Stimulated activated CD4-positive, alpha-beta T cell treated with anti-CD3 and anti-CD28 coated beads, Interleukin-1b, Interleukin-23, amount 100 ng/mL, for 48 hours (primary cell): ENCODE measurements at places on chromosomes 4 and X.

- no peak for DNase-seq
Observed at GRCh38 chr4:186946682-186947294, 223.1 kb upstream of the FAT1 start.

DNA sequence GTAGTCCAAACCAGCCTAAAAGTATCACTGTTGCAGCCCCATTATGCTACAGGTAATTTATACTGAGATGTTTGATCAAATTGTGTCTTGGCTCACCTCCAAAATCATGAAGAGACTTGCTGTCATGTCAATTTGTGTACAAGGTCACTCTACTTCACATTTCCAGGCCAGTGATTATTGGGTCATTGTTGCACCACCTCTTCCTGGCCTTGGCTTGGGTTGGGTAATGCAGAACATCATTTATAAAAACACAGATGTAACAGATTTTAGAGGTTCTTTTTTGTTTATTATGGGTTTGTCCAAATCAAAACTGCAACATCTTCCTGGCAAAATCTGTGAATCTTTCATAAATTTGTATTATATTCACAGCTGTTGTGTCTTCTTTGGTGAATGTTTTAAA lies 459.5 kb downstream of the ANKRD50 start:
- DNase-seq: no peak

DNA sequence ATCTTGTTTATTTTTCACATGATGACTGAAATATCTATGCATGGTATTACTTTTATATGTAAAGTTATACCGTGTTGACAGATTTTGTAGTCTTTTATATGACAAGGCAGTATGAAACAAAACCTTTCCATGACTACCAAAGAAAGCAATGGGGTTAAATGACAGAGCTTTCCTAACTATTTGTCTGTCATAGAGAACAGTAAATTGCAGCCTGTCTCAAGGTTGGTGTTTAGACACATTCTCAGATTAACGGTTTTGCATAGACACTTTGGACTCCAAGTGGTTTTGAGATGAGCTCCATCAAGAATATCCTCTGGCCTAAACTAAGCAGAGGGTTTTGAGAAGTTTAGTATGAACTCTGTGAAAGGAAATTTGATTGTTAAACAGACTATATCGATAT lies 180.7 kb upstream of the TENM3 start:
- no peak for DNase-seq

GRCh38 chr4:15695240-15695699 lies 7.6 kb upstream of the BST1 start:
- no peak for DNase-seq

- DNase-seq: no peak
Observed at GRCh38 chrX:77786365-77786680, 307 bp upstream of the ATRX start.

- no peak for DNase-seq
Observed at GRCh38 chr4:78688366-78688765, 87.8 kb upstream of the BMP2K start.

GRCh38 chr4:52600275-52600674 lies 58.8 kb downstream of the USP46 start:
- DNase-seq: no peak

DNA sequence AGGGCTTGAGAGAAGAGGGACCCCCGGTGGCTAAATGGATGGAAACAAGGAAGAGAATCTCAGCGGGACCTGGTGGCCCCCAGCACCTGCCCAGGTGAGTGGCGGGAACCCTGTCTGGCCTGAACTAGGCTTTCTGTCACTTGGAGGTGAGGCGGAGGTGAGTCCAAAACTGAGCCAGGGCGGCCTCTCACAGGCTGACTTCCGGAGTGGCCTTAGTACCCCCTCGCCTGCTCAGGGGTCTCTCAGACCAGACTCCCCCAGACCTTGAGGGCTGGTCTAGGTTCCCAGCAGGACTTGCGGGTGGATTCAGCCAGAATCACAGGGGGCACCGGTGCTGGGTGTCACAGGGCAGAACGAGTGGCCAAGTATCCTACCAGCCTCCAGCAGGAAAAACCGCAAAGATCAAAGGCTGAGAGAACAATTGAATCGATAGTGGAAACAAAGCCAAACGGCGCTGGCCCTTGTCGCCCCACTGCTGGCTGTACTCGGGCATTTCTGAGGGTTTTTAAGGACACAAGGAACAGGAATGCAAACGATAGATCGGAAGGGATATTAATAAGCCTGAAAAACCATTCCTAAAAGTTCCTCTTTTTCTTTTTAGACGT lies 67.8 kb downstream of the WFS1 start:
- DNase-seq: no peak

GRCh38 chr4:152509595-152510225 lies 26.2 kb downstream of the FBXW7 start:
- no peak for DNase-seq

DNA sequence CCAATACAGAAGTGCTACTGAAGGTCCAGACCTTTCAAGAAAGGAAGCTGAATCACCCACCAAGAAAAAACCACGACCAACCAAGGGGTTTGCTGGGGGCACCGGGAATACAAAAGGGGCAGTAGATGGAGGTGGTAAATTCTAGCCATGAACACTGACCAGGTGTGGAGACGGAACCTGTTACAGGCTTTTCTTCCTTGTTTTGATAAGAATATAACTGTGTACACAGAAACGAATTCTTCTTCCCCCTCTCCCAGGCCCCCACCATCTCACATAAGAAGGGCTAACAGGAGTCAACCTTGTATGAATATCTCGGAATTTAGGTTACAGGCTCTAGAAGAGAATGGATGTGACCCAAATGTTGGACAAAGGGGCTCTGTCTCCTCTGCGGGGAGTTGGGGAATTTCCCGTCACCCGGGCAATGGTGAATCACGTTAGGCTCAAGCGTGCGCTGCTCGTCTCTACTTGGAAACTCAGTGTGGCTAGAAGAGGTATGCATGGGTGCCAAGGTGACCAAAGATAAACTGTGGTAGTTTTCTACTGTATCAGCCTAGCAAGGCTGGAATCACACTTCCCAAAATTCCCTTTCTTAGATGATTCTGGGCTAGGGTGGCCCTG lies 87.0 kb downstream of the AFAP1 start:
- peak; percentile 39 for DNase-seq

GRCh38 chr4:8328456-8328855 lies 58.9 kb downstream of the HTRA3 start:
- DNase-seq: no peak

- DNase-seq: no peak
Observed at GRCh38 chrX:49910344-49910743, 12.1 kb upstream of the CLCN5 start.

GRCh38 chrX:9293051-9293496 lies 171.8 kb upstream of the TBL1X start:
- DNase-seq: no peak

DNA sequence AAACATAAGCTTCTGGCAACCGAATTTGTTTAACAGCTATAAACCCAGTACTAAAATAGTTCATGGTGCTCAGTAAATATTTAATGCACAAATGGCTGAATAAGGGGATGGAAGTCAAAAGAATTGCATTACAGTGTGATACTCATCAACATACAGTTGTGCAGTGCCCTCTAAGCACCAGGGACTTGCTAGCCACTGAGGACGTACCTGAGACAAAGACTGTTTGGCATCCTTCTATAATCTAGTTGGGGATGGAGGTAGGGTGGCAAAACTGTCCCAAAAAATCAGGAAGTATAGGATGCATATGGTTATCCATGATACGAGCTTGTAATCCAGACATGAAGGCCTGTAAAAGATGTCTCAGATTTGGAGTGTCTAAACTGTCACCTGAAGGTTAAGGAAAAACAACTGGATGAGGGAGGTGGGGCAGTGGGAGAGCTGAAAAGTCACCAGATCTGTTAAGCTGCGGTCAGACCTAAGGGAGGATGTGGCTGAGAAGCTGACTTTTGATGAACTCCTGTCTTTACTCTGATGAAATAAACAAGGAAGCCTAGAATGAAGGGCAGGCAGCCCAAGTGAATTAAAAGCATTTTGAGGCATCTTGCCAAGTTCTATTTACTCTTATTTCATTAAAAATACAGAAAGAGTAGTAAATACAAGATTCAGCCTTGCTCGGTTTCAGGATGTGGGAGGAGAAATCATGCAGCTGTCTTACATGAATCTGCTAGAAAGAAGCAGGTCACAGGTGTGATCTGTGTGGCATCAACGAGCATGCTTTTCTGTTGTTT lies 12.0 kb upstream of the CD38 start:
- DNase-seq: peak; percentile 40

DNA sequence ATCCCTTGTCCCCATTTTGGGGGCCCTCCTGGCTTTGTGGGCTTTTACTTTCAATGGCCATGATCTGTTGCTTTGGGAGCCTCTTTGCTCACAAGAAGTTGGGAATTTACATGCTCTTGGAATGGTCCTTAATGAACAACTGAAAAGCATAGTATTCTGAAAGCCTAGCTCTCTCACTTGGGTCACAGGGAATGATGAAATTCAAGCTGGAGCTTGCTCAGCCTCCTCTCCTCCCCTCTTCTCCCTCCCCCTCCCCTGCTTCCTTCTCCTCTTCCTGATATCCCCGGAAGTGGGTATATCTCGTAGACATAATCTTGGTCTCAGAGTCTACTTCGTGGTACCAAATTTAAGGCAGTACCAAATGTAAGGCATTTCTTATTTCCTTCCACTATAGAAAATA lies 400.6 kb upstream of the NR3C2 start:
- DNase-seq: no peak

- no peak for DNase-seq
Observed at GRCh38 chr4:7844594-7844991, 95.1 kb downstream of the AFAP1 start.

DNA sequence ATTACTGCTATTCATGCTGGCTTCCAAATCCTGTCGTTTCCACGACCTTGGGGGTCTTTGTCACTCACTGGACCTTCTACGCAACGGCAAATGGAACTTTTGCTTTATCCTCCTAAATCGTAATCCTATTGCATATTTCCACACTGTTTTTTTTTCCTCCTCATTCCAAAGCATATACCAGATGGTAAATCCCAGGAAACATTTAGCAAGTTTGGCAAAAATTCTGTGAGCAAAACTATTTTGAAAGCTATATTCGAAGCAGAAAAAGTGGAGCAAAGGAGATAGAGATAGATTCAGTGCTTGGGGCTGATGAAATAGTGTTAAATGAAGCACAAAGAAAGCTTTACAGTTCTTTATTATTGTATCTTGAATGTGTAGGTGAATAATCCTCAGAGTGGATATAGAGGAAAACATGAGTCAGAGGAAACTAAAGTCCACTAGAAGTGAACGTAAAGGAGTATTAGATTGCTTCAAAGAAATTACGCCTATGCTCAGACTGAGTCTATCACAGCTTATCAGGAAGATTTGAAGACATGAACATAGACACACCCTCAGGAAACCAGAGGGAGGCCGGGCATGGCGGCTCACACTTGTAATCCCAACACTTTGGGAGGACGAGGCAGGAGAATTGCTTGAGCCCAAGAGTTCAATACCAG lies 50.2 kb upstream of the FAM9A start:
- no peak for DNase-seq

DNA sequence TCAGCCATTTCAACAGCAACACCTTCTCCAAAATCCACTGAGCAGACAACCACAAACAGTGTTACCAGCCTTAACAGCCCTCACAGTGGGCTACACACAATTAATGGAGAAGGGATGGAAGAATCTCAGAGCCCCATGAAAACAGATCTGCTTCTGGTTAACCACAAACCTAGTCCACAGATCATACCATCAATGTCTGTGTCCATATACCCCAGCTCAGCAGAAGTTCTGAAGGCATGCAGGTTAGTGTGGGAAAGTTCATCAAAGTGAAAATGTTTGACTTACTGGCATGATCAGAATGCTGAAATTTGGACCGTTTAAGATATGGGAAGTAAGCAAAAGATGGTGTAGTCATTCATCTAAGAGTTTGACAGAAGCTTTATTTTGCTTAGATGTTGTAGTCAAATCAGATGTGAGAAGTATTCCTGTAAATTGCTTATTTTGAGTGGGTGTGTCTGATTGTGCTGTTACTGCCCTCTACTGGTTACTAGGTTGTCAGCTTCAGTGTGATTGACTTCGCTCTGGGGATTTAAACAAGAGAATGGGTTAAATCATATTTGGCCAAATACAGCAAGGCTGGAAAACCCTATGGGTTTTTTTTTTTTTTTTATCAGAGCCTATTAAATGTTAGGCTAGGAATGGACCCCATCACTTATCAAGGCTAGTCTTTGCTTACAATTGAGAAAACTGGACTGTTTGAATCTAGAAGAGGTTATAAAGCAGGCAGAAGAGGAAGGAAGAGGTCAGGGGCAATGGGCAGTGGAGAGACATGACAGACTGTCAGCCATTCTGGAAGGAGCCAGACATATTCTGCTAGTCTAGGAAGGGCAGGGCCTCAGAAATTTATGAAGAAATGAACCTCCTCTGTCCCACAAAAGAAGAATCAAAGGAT lies 130.3 kb downstream of the DIPK2B start:
- no peak for DNase-seq

DNA sequence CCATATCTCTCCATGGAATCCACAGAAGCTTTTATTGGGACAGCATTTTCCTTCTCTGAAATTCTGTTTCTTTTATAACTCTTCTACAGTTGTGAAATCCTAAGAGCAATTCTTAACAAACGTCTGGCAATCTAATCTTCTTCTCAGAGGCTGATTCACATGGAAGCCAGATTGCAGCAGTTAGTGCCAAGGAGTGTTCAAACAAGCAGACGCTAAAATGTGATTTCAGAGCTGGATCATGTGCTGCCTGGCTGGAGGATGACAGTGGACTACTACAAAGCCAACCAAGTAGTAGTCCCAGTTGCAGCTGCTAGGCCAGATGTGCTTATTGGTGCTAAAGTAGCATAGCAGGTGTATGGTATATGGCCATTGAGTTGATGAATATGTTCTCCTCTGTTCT lies 27.7 kb upstream of the GLRB start:
- no peak for DNase-seq

GRCh38 chrX:109959356-109959871 lies 43.5 kb upstream of the TMEM164 start:
- no peak for DNase-seq

- peak; percentile 58 for DNase-seq
Observed at GRCh38 chr4:108166038-108166437, 2.7 kb downstream of the LEF1 start.

GRCh38 chr4:110310795-110311194 lies 112.4 kb upstream of the ELOVL6 start:
- no peak for DNase-seq

DNA sequence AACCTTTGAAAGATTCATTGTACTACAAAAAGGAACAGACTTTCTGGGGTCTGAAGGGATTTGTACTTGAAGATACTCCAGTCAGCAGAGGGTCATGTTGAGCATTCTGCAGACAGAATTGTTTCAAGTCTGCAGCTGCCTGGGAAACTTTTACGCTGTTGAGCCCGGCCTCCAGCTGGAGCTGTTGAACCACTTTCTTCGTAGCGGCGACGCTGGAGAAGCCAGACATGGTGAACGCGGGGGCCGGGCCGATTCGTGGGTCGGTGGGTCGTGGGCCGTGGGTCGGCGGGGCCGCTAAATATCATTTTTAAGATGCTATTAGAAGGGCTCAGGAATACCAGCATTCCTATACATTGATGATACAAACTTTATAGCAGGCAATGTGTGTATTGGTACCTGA lies 12.0 kb upstream of the RTL9 start:
- no peak for DNase-seq

- no peak for DNase-seq
Observed at GRCh38 chr4:66842026-66842723, 703.1 kb downstream of the CENPC start.
